Neural progenitor cell (in vitro differentiated cells): ENCODE measurements at places on chromosomes 11 and 22.
A peak's percentile ranks its signal among the peaks of the same experiment; 100 is the strongest.

DNA sequence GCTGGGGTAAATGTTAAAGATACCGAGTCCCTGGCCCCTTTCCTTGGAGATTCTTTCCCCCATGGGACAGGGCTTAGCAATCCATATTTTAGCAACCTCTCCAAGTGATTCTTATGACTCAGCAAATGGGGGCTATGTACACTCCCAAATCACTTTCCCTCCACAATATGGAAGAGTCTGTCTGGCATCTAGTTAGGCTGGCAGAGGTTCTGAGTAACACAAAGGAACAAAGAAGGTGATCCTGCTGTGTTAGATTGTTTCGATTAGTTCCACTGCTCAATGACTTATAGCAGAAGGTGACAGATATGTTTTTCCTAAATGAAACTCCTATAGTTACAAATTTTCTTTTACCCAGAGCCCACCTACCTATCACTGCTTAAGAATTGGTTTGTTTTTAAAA lies 154.0 kb upstream of the SYT13 start:
- peak; percentile 36 for DNase-seq

DNA sequence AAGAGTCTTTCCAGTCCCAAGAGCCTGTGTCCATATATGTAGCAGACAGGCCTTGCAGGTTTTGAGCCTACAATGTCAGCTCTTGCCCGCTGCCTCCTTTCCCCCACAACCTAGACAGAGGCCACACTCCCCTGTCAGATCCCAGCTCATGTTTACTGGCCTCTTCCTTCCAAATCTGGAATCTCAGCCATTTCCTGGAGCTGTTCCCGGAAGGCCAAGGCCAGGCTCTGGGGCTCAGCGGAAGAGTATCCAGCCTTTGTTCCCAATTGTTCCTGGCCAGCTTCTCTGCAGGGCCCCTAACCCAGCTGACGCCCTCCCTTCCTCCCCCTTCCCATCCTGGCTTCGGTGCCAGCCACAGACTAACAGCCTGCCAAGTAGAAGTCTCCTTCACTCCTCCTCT lies 1.0 kb upstream of the ROBO4 start:
- DNase-seq = no peak

DNA sequence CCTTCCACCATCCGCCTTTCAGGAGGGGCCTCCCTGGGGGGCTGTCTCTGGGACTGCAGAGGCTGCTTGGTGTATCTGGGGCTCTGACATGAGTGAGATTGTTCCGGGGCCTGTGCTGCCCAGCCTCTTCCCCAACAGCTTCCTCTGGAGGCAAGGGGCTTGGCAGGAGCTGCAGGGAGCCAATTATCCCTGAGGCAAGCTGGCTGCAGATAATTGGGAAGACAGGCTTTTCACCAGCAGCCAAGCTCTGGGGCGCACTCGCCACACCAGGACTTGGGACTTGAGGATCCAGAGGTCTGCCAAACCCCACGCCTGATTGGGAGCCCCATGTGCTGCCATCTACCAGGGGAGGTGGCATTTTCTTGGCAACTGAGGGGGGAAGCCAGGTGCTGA lies 15.6 kb upstream of the RTN4R start:
- DNase-seq = peak; percentile 53

- DNase-seq = no peak
Measured at GRCh38 chr22:45129703-45130524, 33.8 kb upstream of the NUP50 start.

DNA sequence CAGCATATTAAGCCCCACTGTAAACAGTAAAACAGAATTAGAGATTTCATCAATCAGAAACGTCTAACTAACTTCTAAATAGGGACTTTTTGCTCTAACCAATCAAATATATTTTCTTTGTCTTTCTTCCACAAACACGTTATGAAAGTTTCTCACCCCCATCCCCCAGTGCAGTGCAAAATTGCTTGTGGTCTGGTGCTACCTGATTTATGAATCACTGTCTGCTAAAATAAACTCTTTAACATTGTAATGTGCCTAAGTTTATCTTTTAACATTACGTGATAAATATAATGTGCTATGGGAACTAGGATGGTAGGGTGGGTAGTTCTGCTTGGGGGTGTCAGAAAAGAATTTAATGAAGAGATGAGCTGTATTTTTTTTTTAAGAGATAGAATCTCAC lies 47.3 kb upstream of the SLC5A1 start:
- no peak for DNase-seq

GRCh38 chr11:10930972-10931760 lies 73.3 kb upstream of the ZBED5 start:
- peak; percentile 86 for DNase-seq

- DNase-seq = no peak
Measured at GRCh38 chr11:102573851-102574250, 43.3 kb upstream of the MMP7 start.

GRCh38 chr11:114604179-114604813 lies 8.7 kb upstream of the NXPE4 start:
- DNase-seq = no peak

DNA sequence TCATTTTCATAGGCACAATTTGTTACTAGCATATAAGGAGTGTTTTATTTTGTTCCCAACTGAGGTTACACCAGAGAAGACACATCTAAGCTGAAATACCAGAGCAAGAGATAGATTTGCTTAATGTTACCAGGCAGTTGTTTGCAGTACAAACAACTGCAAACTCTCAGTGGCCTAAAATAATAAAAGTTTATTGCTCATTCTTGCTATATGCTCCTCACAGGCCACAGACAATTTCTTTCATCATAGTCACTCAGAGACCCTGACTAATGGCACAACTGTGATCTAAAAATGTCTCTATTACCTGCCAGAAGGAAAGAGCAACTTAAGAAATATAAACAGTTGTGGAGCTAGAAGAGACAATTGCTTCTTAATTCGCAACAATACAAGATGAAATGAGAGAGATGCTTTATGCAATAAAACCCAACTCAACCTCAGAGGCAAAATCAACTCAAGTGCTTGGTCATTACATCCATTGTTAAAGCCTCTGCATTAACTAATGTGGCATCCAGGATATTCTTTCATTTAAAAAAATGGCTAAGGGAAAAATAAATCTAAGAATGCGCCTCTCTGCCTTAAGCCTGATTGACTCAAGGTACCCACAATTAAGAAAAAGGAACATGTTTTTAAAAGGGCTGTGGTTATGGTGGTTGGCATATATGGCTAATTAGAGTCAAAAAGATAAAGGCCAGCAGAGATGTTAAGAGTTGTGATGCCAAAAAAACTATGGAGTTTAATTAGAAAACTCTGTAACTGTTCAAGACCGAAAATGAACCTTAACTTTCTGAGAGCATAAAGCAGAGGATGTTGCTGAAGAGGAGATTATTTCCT lies 103.7 kb downstream of the CD44 start:
- DNase-seq = no peak
